ENCODE measurements at places on chromosomes 4 and X. TPM values are rescaled to one million over a fixed set of nuclear protein-coding genes. Genes with fewer than 3 reads are reported as not detected.

GRCh38 chrX:45449982-45450381 lies 249.3 kb upstream of the DIPK2B start:
- no peak for DNase-seq

- DNase-seq: no peak
These were observed 326.4 kb upstream of the NOCT start for GRCh38 chr4:138689187-138689586.

DNA sequence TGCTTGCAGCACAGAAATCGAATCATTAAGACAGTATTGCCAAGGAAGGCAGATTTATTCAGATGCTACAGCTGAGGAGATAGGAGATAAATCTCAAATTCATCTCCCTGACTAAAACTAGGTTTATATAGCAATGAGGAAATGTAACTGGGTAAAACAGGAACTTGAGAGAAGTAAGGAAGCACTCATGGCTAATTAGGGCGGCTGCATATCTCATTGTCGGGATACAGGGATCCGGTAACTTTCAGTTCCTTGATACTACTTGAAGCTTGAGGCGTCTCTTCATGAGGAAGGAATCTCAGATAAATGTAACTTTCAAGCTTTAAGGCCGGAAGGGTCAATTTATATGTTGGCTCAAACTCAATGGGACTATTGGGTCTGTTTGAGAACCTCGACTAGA lies 129.2 kb upstream of the WDR1 start:
- DNase-seq: no peak

The GSX2 gene
- 0.34 TPM for total RNA-seq

DNA sequence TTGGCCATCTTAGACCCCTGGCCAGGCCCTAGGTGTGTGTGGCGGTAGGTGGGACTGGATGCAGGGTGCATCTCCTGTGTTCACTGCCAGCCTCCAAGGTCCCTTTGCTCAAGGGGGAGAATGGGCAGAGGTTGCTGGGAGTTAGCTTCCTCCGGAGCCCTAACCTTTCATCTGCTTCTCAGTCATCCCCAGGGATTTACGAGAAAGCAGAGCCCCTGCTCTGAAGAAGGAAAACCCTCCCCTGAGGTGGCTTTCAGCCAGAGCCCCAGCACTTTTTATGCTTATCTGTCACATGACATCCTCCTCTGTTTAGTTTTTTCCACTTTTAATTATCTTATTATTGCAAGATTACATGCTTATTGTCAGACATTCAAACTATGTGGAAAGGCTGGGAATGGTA lies 44.9 kb upstream of the DDX3X start:
- no peak for DNase-seq

- DNase-seq: no peak
These were observed 4.4 kb upstream of the MSL3 start for GRCh38 chrX:11753668-11754067.

- peak; percentile 9 for DNase-seq
These were observed 609.8 kb upstream of the GALNTL6 start for GRCh38 chr4:171203425-171203824.

- DNase-seq: peak; percentile 77
These were observed 808 bp downstream of the PRDM5 start for GRCh38 chr4:120921456-120922380.

The ARX gene
- total RNA-seq: not detected

DNA sequence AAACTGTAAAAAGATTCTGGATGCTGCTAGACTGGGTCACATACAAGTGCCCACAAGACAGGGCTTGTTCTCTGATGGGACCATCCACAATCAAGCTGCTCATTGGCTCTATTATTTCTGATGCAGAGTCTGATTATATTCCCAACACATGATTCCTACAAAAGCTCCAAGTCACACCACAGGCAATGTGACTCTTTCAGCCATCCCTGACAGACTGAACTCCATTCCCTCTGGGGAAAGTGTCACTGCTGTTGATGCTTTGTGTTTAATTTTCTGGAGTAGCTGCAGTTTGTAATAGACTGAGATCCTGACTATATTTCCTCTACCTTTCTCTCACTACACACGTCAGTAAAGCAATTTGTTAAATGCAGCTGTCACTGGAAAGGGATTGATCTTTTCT lies 55.4 kb upstream of the BCLAF3 start:
- no peak for DNase-seq

GRCh38 chr4:101155945-101156344 lies 191.4 kb downstream of the PPP3CA start:
- no peak for DNase-seq

- no peak for DNase-seq
These were observed 11.2 kb downstream of the APELA start for GRCh38 chr4:164888096-164888715.

DNA sequence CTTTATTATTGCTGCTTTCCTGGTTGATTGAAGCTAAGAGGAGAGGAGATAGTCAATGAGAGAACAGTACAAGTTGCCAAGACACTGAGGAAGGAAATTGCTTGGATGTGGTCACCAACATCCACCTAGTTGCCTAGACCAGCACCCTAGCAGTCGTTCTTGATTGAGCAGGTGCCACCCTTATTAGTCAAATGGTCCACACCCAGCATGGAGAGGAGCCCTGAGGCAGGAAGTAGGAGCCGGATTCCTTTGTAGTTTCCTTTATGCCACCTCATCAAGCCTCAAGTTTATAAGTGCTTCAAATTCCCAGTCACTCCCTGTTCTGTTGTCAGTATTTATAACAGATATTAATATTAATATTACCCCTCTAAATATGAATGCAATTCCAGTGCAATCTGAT lies 19.1 kb downstream of the PAGE2 start:
- no peak for DNase-seq

GRCh38 chr4:104420766-104421165 lies 73.9 kb downstream of the CXXC4 start:
- peak; percentile 38 for DNase-seq

DNA sequence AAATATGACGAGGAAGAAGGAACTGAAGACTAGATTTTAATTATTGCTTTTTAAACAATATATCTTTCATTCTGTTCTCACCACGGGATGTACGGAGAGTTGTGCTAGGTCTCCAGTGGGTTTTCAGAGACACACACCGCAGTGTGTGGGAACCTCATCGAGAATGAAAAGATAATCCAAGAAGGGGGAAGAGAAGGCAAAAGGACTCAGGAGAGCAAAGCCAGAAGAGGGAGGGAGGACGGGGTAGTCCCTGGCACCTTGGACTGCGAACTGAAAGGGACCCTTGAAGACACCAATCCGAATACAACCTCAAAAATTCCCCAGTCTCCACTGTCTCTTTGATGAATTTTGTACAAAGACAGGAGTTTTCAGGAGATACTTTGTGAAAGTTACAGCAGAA lies 932 bp upstream of the LEF1 start:
- DNase-seq: no peak

The FAM9B gene
- 0.69 TPM for total RNA-seq

GRCh38 chr4:139972305-139972704 lies 181.7 kb downstream of the MAML3 start:
- DNase-seq: no peak

DNA sequence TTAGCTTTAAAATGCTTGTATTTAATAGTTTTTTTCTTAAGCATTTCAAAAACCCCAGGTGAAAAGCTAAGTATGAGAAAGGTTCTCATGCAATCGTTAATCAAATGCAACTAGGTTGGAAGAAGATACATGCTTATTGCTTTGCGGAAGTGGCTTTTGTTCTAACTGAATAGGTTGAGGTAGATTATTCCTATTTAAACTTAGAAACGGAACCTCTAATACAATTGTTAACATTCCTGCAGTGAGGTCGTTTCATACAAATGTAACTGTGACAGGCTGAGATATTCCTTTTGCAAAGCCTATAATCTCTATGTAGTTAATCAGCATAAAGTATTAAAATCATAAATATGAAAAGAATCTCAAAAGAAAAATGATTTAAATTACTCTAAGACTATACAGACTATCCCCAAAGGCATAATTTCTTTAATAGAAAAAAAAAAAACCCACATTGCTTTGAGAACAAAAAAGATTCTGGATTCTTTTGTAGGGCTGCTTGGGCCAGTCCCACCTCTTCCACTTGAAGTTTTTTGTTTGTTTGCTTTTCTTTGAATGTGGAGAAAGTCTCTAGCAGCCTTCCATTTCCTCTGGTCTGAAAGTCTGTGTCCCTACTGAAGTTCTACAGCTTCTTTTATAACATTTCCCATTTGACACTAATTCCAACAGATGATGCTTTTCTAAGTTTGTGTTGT lies 25.6 kb upstream of the SORBS2 start:
- DNase-seq: no peak

DNA sequence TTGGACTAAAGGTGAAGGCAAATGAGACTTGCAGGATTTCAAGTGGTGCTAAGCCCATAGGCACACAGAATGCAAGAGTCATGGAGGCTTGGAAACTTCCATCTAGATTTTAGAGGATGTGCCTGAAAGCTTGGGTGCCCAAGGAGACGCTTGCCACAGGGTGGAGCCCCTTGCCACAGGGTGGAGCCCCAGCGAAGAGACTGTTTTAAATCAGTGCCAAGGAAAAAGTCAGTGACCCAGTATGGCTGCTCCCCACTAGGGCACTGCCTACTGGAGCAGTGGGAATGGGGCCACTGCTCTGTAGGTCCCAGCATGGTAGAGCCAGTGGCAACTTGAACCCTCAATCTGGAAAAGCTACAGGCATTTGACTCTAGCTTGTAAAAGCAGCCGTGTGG lies 794.2 kb upstream of the LCORL start:
- no peak for DNase-seq

- DNase-seq: no peak
These were observed 86.5 kb downstream of the ATG4A start for GRCh38 chrX:108178143-108178498.

The FMR1NB gene
- not detected for total RNA-seq

The PLK4 gene
- 66.5 TPM for total RNA-seq

DNA sequence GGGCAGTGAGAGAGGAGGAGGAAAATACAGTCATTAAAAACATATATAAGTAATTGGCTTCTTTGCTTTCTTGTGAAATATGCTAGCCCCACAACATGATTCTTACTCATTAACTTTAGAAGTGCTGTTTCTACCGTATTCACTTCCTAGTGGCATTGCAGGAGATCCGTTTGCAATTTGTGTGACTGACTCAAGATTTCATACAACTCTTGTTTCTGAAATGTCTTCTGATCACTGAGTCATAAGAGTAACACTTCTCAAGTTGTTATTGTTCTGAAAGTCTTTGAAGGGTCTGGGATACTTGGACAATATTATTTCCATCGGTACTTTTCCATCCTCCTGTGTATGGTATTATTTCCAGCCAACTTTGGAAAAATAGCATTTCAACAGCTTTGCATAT lies 310.8 kb downstream of the PACRGL start:
- no peak for DNase-seq

- DNase-seq: no peak
These were observed 7.1 kb downstream of the RASSF6 start for GRCh38 chr4:73613130-73613529.

- no peak for DNase-seq
These were observed at the start of gene MGAT4D for GRCh38 chr4:140497747-140498636. Gene MGAT4D, minus strand, starts transcription at chr4:140498293. Its CDS starts 71 bp downstream, at chr4:140498222.

- DNase-seq: no peak
These were observed 51.9 kb downstream of the LUZP4 start for GRCh38 chrX:115341421-115341820.

The GPC4 gene
- 7.9 TPM for total RNA-seq

DNA sequence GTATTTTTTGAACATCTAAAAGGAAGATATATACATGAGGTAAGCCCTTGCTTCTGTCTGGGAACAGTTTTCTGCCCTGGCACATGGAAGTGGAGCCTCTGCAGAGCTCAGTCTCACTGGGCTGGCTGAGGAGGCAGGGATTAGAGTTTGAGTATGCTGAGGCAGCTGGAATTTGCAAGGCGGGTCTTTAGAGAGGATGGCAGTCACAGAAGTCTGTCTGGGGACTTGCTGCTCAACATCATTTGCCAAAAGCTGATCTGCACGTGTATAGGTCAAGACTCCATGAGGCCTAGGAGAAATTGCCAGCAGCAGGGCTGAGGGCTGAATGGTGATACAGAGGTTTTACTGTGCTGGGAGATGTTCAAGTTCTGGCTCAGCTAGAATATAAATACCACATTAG lies 163.6 kb upstream of the ANK2 start:
- DNase-seq: no peak

DNA sequence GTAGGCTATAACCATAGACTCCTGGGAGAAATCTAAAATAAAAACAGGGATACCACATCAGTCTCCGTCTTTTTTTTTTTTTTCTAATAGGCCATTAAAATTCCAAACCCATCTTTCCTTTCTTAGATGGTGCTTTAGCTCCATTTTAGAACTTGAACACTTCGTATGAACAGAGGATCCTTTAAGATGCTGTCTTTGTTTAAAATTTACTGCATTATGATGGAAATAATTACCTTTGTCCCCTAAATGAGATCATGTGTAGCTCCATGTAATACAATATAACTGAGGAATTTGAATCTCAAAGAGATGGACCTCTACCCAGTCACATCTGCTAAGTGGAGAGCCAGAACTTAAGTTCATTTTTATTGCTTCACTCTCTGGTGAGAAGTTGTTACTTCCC lies 47.9 kb downstream of the CEP135 start:
- DNase-seq: no peak

GRCh38 chr4:83257811-83258210 lies 26.8 kb downstream of the COQ2 start:
- no peak for DNase-seq

DNA sequence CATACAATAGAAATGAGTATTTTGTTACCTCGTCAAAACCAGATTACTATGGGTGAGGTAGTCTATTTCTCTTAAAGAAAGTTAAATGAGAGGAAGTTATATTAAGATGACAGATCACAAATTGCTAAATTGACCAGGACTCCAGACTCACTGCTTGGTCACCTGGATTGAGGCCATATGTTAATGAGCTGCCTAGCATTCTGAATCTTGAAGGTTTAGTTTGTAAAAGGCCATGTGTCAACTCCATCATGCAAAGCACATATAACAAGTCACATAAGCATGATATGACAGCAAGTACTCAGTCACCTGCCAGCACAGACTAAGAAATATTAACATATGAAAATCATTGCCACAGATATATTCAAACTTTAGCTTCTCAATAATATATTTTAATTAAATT lies 72.6 kb downstream of the EPHA5 start:
- DNase-seq: no peak

DNA sequence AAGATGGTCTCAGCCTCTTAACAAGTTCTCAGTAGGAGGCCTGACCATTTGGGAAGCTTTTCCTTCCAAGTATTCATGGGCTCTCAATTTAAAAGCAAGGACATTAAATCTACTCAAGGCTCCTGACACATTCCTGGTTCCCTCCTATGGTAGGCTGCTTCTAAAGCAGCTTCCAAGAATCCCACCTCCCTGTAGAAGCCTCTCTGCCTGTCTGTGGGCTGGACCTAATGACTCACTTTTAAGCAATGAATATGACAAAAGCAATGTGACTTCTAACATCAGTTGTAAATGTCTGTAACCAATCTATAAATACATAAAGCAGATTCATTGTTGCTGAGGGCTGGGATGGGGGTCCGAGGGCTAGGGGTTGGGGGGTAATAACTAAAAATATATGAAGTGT lies 99.5 kb upstream of the FAM9B start:
- no peak for DNase-seq

DNA sequence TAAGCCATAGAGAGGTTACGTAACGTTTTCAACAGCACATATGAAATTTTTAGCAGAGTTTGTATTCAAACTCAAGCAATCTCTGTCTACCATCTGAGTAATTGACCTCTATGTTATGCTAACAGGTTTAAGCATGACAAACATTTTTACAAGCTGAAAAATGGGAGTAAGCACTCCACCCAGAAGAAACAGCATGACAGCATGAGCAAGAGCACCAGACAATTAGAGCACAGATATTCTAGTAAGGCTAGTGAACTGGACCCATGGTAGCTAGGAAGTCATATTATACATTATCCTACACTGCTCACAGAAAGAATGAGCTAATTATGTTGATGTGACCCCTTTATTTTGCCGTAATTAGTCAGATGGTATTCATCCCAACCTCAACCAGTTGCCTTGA lies 200.5 kb downstream of the PABPC4L start:
- no peak for DNase-seq

GRCh38 chr4:16833722-16834121 lies 64.7 kb downstream of the LDB2 start:
- DNase-seq: no peak

Data from SJCRH30 (cell line).